ENCODE measurements at places on chromosomes 5 and 9. TPM values are rescaled to one million over a fixed set of nuclear protein-coding genes. Genes with fewer than 3 reads are reported as not detected.

SNAPC3 gene
- 12.1 TPM for polyA plus RNA-seq

SLC6A7 gene
- not detected for polyA plus RNA-seq

ADRB2 gene
- polyA plus RNA-seq, result 3.0 TPM

CCL19 gene
- polyA plus RNA-seq, result not detected

SVEP1 gene
- polyA plus RNA-seq, result 0.78 TPM

KCNN2 gene
- polyA plus RNA-seq, result 0.63 TPM

DNAH5 gene
- polyA plus RNA-seq, result under 0.01 TPM

MLLT3 gene
- polyA plus RNA-seq, result 9.8 TPM

SIGMAR1 gene
- polyA plus RNA-seq, result 50.1 TPM

RNF183 gene
- polyA plus RNA-seq, result 0.05 TPM

FOXD4 gene
- 0.25 TPM for polyA plus RNA-seq

SLC46A2 gene
- not detected for polyA plus RNA-seq

FRMD3 gene
- polyA plus RNA-seq, result 55.9 TPM

- H3K27me3 ChIP-seq, result no peaks in the 10 kb centered on the region
- no peak overlapping the region for H3K4me3 ChIP-seq
- H3K27ac ChIP-seq, result no peak overlapping the region
- peaks cover 6% of the 10 kb centered on the region for H3K36me3 ChIP-seq
These were observed 15.9 kb upstream of the LTC4S start for GRCh38 chr5:179777909-179778308.

GRCh38 chr5:176190886-176191755 lies 47.1 kb upstream of the SIMC1 start:
- no peak overlapping the region for H3K4me3 ChIP-seq
- no peaks in the 10 kb centered on the region for H3K27me3 ChIP-seq
- no peaks in the 10 kb centered on the region for H3K36me3 ChIP-seq
- no peak overlapping the region for H3K27ac ChIP-seq
- H3K4me1 ChIP-seq, result no peaks in the 10 kb centered on the region

GRCh38 chr9:123682746-123683145 lies 247.2 kb downstream of the DENND1A start:
- DNase-seq, result no peak
- H3K27me3 ChIP-seq, result no peaks in the 10 kb centered on the region
- H3K4me3 ChIP-seq, result no peak overlapping the region
- peaks cover 18% of the 10 kb centered on the region for H3K4me1 ChIP-seq
- no peak overlapping the region for H3K27ac ChIP-seq

GRCh38 chr9:120388003-120388855 lies 191.7 kb downstream of the CDK5RAP2 start:
- H3K36me3 ChIP-seq, result peaks cover 48% of the 10 kb centered on the region
- no peaks in the 10 kb centered on the region for H3K27me3 ChIP-seq
- H3K4me3 ChIP-seq, result no peak overlapping the region
- H3K4me1 ChIP-seq, result peaks cover 14% of the 10 kb centered on the region
- H3K27ac ChIP-seq, result no peak overlapping the region

- no peaks in the 10 kb centered on the region for H3K36me3 ChIP-seq
- H3K4me1 ChIP-seq, result peaks cover 9% of the 10 kb centered on the region
- H3K27me3 ChIP-seq, result no peaks in the 10 kb centered on the region
These were observed 169.7 kb downstream of the ENTREP1 start for GRCh38 chr9:69494763-69495162.

- no peaks in the 10 kb centered on the region for H3K27me3 ChIP-seq
- DNase-seq, result no peak
- H3K4me3 ChIP-seq, result no peak overlapping the region
These were observed 91.8 kb upstream of the DPYSL3 start for GRCh38 chr5:147601652-147602051.

- peaks cover 5% of the 10 kb centered on the region for H3K4me1 ChIP-seq
- no peak overlapping the region for H3K27ac ChIP-seq
- H3K27me3 ChIP-seq, result no peaks in the 10 kb centered on the region
- H3K4me3 ChIP-seq, result no peak overlapping the region
These were observed 57.4 kb upstream of the ECM2 start for GRCh38 chr9:92592946-92593861.

- H3K36me3 ChIP-seq, result no peaks in the 10 kb centered on the region
- DNase-seq, result no peak
- peaks cover 6% of the 10 kb centered on the region for H3K4me1 ChIP-seq
- H3K27ac ChIP-seq, result no peak overlapping the region
These were observed 70.3 kb downstream of the DAPK1 start for GRCh38 chr9:87567983-87568382.

- no peak for DNase-seq
- no peak overlapping the region for H3K4me3 ChIP-seq
- no peaks in the 10 kb centered on the region for H3K27me3 ChIP-seq
- peaks cover 5% of the 10 kb centered on the region for H3K4me1 ChIP-seq
These were observed 932.0 kb downstream of the TLE4 start for GRCh38 chr9:80503671-80504281.

- peak overlapping the region; percentile 95 for H3K27ac ChIP-seq
- no peaks in the 10 kb centered on the region for H3K36me3 ChIP-seq
- H3K4me3 ChIP-seq, result peak overlapping the region; percentile 100
- H3K27me3 ChIP-seq, result no peaks in the 10 kb centered on the region
- H3K4me1 ChIP-seq, result peaks cover 9% of the 10 kb centered on the region
These were observed 753 bp downstream of the FANCC start for GRCh38 chr9:95316794-95317118.

GRCh38 chr9:33651125-33651524 lies 127.1 kb downstream of the ANKRD18B start:
- no peaks in the 10 kb centered on the region for H3K36me3 ChIP-seq
- H3K4me1 ChIP-seq, result no peaks in the 10 kb centered on the region
- peaks cover 6% of the 10 kb centered on the region for H3K27me3 ChIP-seq
- DNase-seq, result no peak

GRCh38 chr5:107388141-107388861 lies 282.4 kb downstream of the EFNA5 start:
- no peak for DNase-seq
- H3K27ac ChIP-seq, result peak overlapping the region; percentile 65
- H3K36me3 ChIP-seq, result no peaks in the 10 kb centered on the region
- no peaks in the 10 kb centered on the region for H3K27me3 ChIP-seq
- H3K4me3 ChIP-seq, result no peak overlapping the region
- H3K4me1 ChIP-seq, result peaks cover 21% of the 10 kb centered on the region

DNA sequence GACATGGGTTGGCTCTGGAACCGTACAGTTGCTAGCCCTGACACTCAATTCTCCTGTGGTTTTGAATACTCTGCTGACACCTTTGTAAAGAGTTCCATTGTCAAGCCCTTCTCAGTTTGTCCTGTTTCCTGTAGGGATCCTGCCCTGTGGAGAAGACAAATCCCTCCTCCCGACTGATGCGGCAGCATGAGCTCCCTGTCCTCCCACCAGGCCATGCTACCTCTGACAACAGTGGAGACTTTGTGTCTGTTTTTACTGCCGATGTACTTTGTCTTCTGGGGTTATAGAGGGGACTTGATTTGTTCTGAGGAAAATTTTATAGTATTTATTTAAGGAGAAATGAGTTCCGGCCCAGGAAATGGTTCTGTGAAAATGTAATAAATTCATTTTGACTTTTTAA lies 57.8 kb downstream of the PRLR start:
- H3K4me1 ChIP-seq, result no peaks in the 10 kb centered on the region
- H3K27me3 ChIP-seq, result no peaks in the 10 kb centered on the region
- DNase-seq, result no peak
- H3K36me3 ChIP-seq, result no peaks in the 10 kb centered on the region
